K562 (cell line): ENCODE measurements at places on chromosomes 11 and 22. TPM values are rescaled to one million over a fixed set of nuclear protein-coding genes. Genes with fewer than 3 reads are reported as not detected.

Gene SCO2
- 4.0 and 8.9 TPM in 2 replicates for total RNA-seq

- no peak overlapping the region for H3K4me3 ChIP-seq
- no peaks in the 10 kb centered on the region for H3K36me3 ChIP-seq
- no peak overlapping the region for H3K27ac ChIP-seq
- no peaks in the 10 kb centered on the region; the same call in 2 of the 3 replicates for H3K27me3 ChIP-seq
- no peak for DNase-seq
These were observed 67.1 kb upstream of the GRAMD1B start for GRCh38 chr11:123362941-123363340.

Gene LDLRAD3
- 5.7 and 6.4 TPM in 2 replicates for total RNA-seq

Gene ZNF202
- total RNA-seq = 12.7 and 16.5 TPM in 2 replicates

Gene LMNTD2
- 3.5 and 3.9 TPM in 2 replicates for total RNA-seq

DNA sequence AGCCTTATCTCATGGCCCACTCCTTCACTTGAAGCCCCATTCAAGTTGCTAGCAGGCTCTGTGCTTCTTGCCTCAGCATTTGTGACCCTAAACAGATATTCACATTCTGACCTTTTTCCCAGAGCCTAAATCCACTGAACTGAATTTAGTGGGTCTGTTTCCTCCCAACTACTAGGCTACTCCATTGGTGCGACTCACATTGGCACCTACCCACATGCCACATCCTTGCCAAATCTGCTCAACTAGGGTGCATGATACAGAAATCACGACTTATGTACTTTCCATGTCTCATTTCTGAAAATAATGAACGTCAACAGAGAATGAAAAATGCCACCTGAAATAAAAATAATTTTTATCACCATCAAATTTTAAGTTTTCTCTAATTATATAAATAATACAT, 8.4 kb upstream of the MMP12 start:
- H3K4me1 ChIP-seq = no peaks in the 10 kb centered on the region
- H3K36me3 ChIP-seq = no peaks in the 10 kb centered on the region
- no peak overlapping the region for H3K27ac ChIP-seq
- H3K27me3 ChIP-seq = no peaks in the 10 kb centered on the region

Gene OR8D1
- total RNA-seq = not detected in 2 replicates

GRCh38 chr11:121446752-121447156, 5.4 kb upstream of the SORL1 start:
- H3K36me3 ChIP-seq = no peaks in the 10 kb centered on the region
- H3K27me3 ChIP-seq = peaks cover 16% of the 10 kb centered on the region
- H3K4me1 ChIP-seq = no peaks in the 10 kb centered on the region
- no peak for DNase-seq

- no peak overlapping the region for H3K4me3 ChIP-seq
- H3K27me3 ChIP-seq = no peaks in the 10 kb centered on the region
- H3K4me1 ChIP-seq = no peaks in the 10 kb centered on the region
- no peaks in the 10 kb centered on the region for H3K36me3 ChIP-seq
- H3K27ac ChIP-seq = no peak overlapping the region
- no peak for DNase-seq
These were observed 54.4 kb downstream of the ARL14EP start for GRCh38 chr11:30377347-30377746.

- H3K27me3 ChIP-seq = no peaks in the 10 kb centered on the region
- peaks cover 6% of the 10 kb centered on the region; the same call in 2 of the 3 replicates for H3K4me1 ChIP-seq
- no peak overlapping the region for H3K4me3 ChIP-seq
- DNase-seq = no peak
- H3K36me3 ChIP-seq = peaks cover 69% of the 10 kb centered on the region
- no peak overlapping the region for H3K27ac ChIP-seq
These were observed 4.7 kb downstream of the API5 start for GRCh38 chr11:43316451-43316850.

Gene ART5
- total RNA-seq = 0.29 and 0.38 TPM in 2 replicates

DNA sequence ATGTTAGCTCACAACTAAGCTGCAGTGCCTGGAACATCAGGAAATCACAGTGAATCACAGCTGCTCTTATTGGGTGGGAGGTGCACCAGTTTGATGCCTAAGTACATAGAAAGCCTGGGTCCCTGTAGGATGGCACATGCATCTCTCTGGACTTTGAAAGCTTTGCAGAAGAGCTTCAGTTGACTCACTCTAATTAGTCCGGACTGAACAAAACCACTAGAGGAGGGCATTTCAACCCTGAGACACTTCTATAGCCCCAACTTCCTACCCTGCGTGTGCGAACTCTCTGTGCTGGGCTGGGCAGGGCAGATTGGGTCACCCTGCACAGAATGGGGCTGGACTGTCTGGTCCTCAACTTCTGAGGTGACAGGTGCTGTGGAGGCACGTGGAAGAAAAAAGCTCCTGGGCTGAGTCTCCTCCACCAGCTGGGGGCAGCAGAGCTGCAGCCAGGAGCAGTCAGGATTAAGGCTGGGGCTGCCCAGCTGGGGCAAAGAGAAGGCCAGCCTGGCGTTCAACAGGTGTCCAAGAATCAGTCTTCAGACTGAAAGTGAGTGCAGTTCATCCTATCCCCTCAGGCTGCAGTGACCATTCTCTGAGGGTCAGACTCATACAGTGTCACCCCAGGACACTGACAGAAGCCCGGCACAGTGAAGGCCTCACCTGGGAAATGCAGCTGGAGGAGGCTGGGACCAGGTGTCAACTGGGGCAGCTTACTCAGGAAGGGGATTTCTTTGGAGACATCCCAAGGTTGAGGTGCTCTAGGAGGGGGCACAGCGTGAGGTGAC, 22.1 kb downstream of the GGTLC2 start:
- peak; percentile 82 for DNase-seq
- H3K27me3 ChIP-seq = peaks cover 35% of the 10 kb centered on the region
- H3K4me1 ChIP-seq = no peaks in the 10 kb centered on the region
- H3K27ac ChIP-seq = no peak overlapping the region
- no peak overlapping the region for H3K4me3 ChIP-seq
- H3K36me3 ChIP-seq = no peaks in the 10 kb centered on the region

Gene APOBEC3C
- total RNA-seq = 90.1 and 90.9 TPM in 2 replicates

DNA sequence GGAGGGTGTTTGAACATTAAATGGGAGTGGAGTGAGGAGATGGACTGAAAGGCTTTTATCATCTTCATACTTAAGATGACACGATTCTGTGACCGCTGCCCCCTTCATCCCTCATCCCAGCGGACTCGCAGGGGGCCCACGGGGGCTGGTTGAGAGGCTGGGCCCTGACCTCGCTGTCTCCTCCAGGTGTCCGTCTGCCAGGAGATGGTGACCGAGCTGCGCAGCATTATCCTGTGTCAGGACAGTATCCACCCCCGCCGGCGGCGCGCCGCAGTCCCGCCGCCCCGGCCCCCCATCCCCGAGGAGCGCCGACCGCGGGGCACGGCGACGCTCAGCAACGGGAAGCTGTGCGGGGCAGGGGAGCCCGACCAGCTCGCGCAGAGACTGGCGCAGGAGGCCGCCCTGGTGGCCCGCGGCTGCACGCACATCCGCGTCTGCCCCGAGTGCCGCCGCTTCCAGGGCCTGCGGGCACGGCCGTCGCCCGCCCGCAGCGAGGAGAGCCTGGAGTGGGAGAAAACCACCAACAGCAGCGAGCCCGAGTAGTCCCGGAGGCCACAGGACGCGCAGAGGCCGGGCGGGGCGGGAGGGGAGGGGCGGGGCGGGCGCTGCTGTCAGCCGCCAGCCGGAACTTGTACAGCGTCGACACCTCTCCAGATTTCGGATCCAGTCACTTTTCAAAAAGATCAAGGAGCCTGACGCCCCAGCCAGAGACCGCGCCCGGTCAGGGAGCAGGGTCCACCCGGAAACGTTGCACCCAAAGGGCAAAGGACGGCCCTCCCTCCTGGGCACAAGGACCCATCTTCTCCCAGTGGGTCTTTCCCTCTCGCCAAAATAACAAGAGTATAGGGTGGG, 38.0 kb upstream of the TBCEL start:
- no peaks in the 10 kb centered on the region for H3K36me3 ChIP-seq
- peaks cover 11% of the 10 kb centered on the region; the same call in 2 of the 3 replicates for H3K27me3 ChIP-seq
- H3K4me1 ChIP-seq = peaks cover 5% of the 10 kb centered on the region
- H3K4me3 ChIP-seq = no peak overlapping the region
- no peak overlapping the region for H3K27ac ChIP-seq

DNA sequence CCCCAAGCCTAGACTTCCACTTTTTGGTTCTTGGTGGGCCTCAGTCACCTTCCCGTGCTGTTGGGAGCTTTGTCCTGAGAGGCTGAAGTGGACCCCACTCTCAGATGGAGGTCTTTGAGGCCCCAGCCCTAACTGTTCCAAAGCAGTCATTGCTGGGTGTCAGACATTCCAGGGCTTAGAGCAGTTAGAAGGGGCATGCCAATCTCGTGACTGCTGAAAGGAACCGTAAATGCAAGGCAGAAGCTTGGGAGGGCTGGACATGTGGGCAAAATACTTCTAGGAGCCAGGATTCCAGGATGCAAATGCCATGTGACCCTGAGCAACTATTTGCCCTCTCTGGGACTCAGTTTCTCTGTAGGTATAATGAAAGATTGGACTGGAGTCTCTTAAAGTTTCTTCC, 118.8 kb upstream of the CRYBB3 start:
- H3K4me1 ChIP-seq = no peaks in the 10 kb centered on the region
- no peak for DNase-seq
- no peaks in the 10 kb centered on the region for H3K36me3 ChIP-seq
- H3K4me3 ChIP-seq = no peak overlapping the region
- no peaks in the 10 kb centered on the region; the same call in 1 of the 2 replicates for H3K27me3 ChIP-seq
- H3K27ac ChIP-seq = no peak overlapping the region

Gene GAL
- total RNA-seq = 119 and 130 TPM in 2 replicates

Gene DGCR6L
- total RNA-seq = 95.3 and 101 TPM in 2 replicates

Gene VPS11
- total RNA-seq = 25.5 and 28.6 TPM in 2 replicates

Gene LMO2
- total RNA-seq = 87.3 and 96.2 TPM in 2 replicates

DNA sequence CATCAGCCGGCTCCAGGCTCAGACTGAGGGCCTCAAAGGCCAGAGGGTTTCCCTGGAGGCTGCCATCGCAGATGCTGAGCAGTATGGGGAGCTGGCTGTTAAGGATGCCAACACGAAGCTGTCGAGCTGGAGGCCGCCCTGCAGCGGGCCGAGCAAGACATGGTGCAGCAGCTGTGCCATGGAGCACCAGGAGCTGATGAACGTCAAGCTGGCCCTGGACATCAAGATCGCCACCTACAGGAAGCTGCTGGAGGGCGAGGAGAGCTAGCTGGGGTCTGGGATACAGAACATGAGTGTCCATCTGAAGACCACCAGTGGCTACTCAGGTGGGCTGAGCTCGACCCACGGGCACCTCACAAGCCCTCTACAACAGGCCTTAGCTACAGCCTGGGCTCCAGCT, 4.0 kb upstream of the SCUBE2 start:
- H3K27me3 ChIP-seq = peaks cover 49% of the 10 kb centered on the region
- H3K36me3 ChIP-seq = no peaks in the 10 kb centered on the region
- H3K27ac ChIP-seq = no peak overlapping the region
- no peak overlapping the region for H3K4me3 ChIP-seq
- DNase-seq = no peak

- DNase-seq = peak; percentile 52
- peaks cover 25% of the 10 kb centered on the region for H3K4me1 ChIP-seq
- peak overlapping the region; percentile 57; the same call in 2 of the 3 replicates for H3K27ac ChIP-seq
- H3K4me3 ChIP-seq = no peak overlapping the region
These were observed 5.4 kb downstream of the SEC14L2 start for GRCh38 chr22:30402028-30402765.

- DNase-seq = no peak
- H3K36me3 ChIP-seq = no peaks in the 10 kb centered on the region
These were observed 1066.1 kb downstream of the BRD1 start for GRCh38 chr22:48761546-48761945.

DNA sequence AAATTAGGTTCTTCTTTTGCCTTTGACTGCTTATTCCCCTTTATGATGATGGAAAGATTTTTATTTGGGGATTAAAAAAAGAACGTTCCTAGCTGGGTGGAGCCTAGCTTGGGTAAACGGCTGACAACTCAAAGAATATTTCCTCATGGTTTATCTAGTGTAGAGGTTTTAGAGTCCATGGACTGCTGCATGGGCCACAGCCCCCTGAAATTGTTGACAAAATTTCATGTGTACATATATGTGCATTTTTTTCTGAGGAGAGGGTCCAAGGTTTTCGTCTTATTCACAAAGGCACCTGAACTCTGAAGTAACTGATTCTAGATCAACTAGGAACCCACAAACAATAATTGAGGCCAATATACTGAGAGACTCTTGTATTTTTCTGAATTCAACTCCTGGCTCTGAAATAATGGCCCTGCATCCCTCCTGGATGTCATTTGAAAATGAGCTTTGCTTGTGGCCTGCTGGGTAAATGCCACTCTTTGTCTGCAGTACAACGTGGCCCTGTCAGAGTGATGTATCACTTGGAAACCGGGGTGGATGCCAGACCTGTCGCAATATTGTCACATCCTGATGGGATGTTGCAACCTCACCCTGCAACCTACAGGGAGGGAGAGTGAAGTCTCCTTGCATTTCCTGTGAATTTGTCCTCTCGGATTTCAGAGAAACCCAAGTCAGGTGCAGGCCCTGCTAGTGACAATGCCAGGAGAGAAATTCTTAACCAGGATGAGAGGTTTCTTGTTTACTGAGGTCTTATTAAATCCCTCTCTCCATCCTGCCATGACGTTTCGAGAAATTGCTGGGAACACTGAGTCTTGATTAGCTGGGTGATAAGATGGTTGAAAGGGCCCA, 33.8 kb downstream of the EHF start:
- H3K27ac ChIP-seq = no peak overlapping the region
- no peak overlapping the region for H3K4me3 ChIP-seq
- H3K27me3 ChIP-seq = no peaks in the 10 kb centered on the region
- H3K36me3 ChIP-seq = no peaks in the 10 kb centered on the region
- no peak for DNase-seq

Gene ANKK1
- total RNA-seq = not detected in 2 replicates

GRCh38 chr11:8100605-8101004, 19.6 kb downstream of the TUB start:
- H3K27me3 ChIP-seq = no peaks in the 10 kb centered on the region; the same call in 2 of the 3 replicates
- no peak for DNase-seq
- no peak overlapping the region for H3K27ac ChIP-seq
- no peaks in the 10 kb centered on the region for H3K4me1 ChIP-seq

- H3K36me3 ChIP-seq = no peaks in the 10 kb centered on the region
- H3K4me1 ChIP-seq = no peaks in the 10 kb centered on the region
- H3K27ac ChIP-seq = no peak overlapping the region; the same call in 2 of the 3 replicates
- H3K4me3 ChIP-seq = peak overlapping the region; percentile 21; the same call in 1 of the 2 replicates
- DNase-seq = peak; percentile 79
These were observed 24.4 kb downstream of the P2RY2 start for GRCh38 chr11:73242251-73243092.

GRCh38 chr22:29195964-29196666, 9.6 kb upstream of the EMID1 start:
- no peak overlapping the region for H3K4me3 ChIP-seq
- H3K27me3 ChIP-seq = no peaks in the 10 kb centered on the region
- peaks cover 26% of the 10 kb centered on the region for H3K4me1 ChIP-seq
- H3K36me3 ChIP-seq = no peaks in the 10 kb centered on the region
- no peak for DNase-seq

DNA sequence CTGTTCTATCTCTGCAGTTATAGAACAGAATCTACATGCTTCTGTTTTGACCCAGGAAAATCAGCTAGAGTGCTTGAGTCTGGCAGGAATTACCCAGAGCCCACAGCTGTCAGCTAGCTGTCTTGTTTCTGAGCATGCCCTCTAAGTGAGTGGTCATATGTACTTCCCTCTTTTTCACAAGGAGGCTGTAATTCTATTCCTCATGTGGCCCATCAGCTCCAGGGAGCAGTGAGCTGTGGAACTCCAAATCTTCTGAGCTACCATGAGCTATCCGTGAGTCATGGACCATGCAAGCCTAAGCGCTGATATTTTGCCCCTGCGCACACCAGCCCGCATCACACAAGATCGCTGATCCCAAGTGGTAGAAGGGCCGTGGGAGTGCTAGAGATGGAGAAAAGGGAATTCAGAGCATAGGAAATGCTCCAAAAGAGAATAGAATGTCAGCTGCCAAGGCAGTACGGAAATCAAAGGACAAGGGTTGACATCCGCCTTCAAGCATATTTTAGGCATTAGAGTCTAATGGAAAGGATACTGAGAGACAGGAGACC, 5.4 kb downstream of the FJX1 start:
- no peaks in the 10 kb centered on the region for H3K36me3 ChIP-seq
- no peak overlapping the region for H3K27ac ChIP-seq
- peaks cover 12% of the 10 kb centered on the region for H3K4me1 ChIP-seq
- no peak for DNase-seq
- H3K4me3 ChIP-seq = no peak overlapping the region
